Naive thymus-derived CD8-positive, alpha-beta T cell (primary cell): ENCODE measurements at places on chromosomes 11 and 22.

GRCh38 chr11:74009675-74010305 lies 905 bp upstream of the UCP3 start:
- H3K36me3 ChIP-seq = peaks cover 3% of the 10 kb centered on the region
- H3K27me3 ChIP-seq = no peaks in the 10 kb centered on the region
- peak overlapping the region; percentile 96 for H3K27ac ChIP-seq
- H3K4me1 ChIP-seq = peaks cover 82% of the 10 kb centered on the region

- peaks cover 42% of the 10 kb centered on the region for H3K4me1 ChIP-seq
- H3K4me3 ChIP-seq = no peak overlapping the region
- no peak for DNase-seq
- no peak overlapping the region for H3K27ac ChIP-seq
- H3K36me3 ChIP-seq = peaks cover 34% of the 10 kb centered on the region
Observed at GRCh38 chr11:68266936-68267880, 4.6 kb downstream of the C11orf24 start.

GRCh38 chr11:113764527-113765219 lies 8.8 kb downstream of the ZW10 start:
- peaks cover 14% of the 10 kb centered on the region for H3K4me1 ChIP-seq
- H3K27ac ChIP-seq = peak overlapping the region; percentile 55
- no peaks in the 10 kb centered on the region for H3K27me3 ChIP-seq
- peaks cover 25% of the 10 kb centered on the region for H3K36me3 ChIP-seq
- no peak for DNase-seq

DNA sequence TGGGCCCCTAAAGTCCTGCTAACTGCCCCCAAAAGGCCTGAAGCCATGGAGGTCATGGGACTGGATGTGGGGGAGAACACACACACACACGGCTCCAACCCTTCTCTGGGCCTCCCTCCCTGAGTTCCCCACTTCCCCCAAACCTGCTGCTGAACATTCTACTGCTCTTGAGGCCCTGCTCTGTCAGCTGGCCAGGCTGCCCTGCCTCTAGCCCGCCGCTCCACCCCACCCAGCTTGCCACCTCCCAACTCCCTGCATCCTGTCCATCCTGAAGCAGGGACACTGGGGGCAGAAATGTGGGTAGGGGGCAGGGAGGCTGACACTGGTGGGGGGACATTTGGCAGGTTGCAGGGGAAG lies 1.0 kb downstream of the KCNJ4 start:
- H3K27ac ChIP-seq = no peak overlapping the region
- H3K4me3 ChIP-seq = no peak overlapping the region
- H3K36me3 ChIP-seq = no peaks in the 10 kb centered on the region
- peaks cover 11% of the 10 kb centered on the region for H3K4me1 ChIP-seq
- no peak for DNase-seq

GRCh38 chr22:46833228-46833627 lies 70.8 kb downstream of the TBC1D22A start:
- DNase-seq = no peak
- H3K4me3 ChIP-seq = no peak overlapping the region
- no peaks in the 10 kb centered on the region for H3K27me3 ChIP-seq

- H3K27me3 ChIP-seq = no peaks in the 10 kb centered on the region
- no peak overlapping the region for H3K27ac ChIP-seq
- H3K4me1 ChIP-seq = no peaks in the 10 kb centered on the region
- peaks cover 5% of the 10 kb centered on the region for H3K36me3 ChIP-seq
- DNase-seq = no peak
- H3K4me3 ChIP-seq = no peak overlapping the region
Observed at GRCh38 chr11:41282395-41282794, 177.1 kb downstream of the LRRC4C start.

DNA sequence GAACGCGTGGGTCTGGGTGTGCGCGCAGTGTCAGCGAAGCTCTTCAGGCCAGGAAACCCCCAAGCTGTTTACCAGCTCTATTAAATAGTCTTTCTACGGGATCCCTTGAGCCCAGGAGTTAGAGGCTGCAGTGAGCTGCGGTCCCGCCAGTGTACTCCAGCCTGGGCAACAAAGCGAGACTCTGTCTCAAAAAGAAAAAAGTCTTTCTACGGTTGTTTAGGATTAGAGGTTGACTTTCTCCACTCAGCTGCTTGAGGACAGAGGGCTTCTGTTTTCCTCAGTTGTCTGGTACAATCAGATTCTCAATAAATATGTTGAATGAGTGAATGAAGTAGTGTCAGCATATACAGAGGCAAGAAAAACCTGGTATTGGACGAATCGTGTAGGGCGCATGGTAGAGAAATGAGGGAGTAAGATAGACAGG lies 619 bp downstream of the SART1 start:
- no peak for DNase-seq
- H3K27ac ChIP-seq = peak overlapping the region; percentile 100
- peaks cover 41% of the 10 kb centered on the region for H3K36me3 ChIP-seq
- no peaks in the 10 kb centered on the region for H3K27me3 ChIP-seq
- peaks cover 44% of the 10 kb centered on the region for H3K4me1 ChIP-seq

DNA sequence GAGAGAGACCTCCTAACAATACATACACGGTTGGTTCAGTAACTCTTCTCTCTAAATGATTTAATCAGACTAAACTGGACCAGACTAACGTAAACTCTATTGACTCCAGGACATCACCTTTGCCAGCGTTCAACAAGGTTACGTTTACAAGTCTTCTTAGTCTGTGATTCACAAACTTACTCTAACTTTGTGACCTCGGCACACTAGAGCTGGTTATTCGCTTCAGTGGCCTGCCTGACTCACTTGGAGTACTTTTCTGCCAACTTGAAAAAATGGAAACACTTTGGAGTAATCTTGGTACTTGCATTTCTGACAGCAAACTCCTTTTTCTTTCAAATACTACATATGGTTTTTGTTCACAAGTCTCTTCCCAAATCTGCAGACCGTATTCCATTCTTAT lies 26.2 kb downstream of the MTMR2 start:
- no peaks in the 10 kb centered on the region for H3K36me3 ChIP-seq
- no peak overlapping the region for H3K4me3 ChIP-seq
- H3K27me3 ChIP-seq = no peaks in the 10 kb centered on the region

- no peak for DNase-seq
- no peak overlapping the region for H3K4me3 ChIP-seq
- peaks cover 3% of the 10 kb centered on the region for H3K27me3 ChIP-seq
Observed at GRCh38 chr11:125357551-125357950, 138.5 kb downstream of the FEZ1 start.

DNA sequence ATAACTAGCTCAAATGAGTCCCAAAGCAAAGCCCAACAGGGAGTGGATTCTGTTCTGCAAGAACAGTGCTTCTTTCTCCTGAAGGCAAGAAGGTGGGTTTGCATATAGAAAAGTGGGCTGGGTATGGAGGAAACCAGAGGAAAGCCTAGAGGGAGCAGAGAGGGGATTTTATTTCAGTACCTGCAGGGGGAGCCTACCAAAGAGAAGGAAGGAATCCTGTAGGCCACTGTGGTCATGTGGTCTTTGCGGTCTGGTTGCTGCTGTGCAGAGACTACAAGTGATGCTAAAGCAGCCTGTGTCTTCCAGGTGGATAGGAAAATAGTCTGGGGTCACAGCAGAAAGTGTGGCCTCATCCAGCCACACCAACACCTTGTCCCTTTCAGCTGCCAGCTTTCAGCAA lies 33.2 kb upstream of the ZBTB16 start:
- no peak overlapping the region for H3K27ac ChIP-seq
- H3K27me3 ChIP-seq = peaks cover 3% of the 10 kb centered on the region
- DNase-seq = peak; percentile 23
- H3K36me3 ChIP-seq = no peaks in the 10 kb centered on the region
- peaks cover 5% of the 10 kb centered on the region for H3K4me1 ChIP-seq

DNA sequence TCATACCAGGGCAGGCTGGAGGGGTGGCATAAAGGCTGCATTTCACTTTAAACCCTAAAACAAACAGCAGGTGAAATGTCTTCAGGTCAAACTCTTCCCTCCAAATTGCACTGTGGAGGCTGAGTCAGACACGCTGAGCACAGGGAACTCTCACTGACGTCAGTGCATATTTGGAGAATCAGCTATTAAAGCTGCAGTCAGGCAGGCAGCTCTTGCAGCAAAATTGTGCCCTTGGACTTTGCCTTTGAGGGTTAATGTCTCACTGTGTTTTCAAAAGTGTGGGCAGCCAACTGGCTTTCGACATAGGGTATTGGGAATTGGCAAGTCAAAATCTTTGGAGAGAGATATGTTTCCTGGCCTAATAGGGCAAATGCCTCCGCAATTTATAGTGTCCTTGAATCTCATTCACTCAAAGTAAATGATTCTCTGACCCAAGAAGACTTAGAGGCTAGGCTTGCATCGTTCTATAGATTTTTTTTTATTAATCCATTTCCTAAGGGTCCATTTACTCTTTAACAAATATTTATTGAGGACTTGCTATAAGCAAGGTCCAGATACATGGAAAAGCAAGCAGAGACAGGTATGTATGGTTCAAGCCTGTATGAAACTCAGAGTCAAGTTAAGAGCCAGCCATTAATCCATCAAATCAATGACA lies 27.7 kb upstream of the SMCO4 start:
- no peak overlapping the region for H3K4me3 ChIP-seq
- H3K27ac ChIP-seq = no peak overlapping the region
- no peaks in the 10 kb centered on the region for H3K36me3 ChIP-seq
- no peaks in the 10 kb centered on the region for H3K4me1 ChIP-seq
- DNase-seq = no peak
- H3K27me3 ChIP-seq = peaks cover 7% of the 10 kb centered on the region

DNA sequence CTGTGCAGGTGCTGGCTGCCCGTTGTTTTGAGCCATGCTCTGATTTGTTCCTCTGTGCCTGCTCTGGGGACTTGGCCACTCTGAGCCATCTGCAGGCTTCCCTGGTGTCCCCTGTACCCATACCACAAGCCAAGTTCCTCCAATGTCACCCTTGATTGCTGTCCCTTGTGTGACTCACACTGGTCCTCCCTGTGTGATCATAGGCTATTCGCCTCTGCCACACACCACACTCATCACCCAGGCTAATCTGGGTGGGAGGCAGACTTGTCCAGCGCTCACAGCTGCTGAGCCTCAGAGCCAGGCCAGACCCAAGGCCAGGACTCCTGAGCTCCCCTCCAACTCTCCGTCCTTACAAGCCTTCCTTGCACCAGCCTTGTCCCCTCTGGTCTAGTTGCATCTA lies 31.7 kb downstream of the IGF2 start:
- peaks cover 3% of the 10 kb centered on the region for H3K27me3 ChIP-seq
- H3K4me3 ChIP-seq = no peak overlapping the region
- no peaks in the 10 kb centered on the region for H3K4me1 ChIP-seq
- no peak overlapping the region for H3K27ac ChIP-seq
- no peaks in the 10 kb centered on the region for H3K36me3 ChIP-seq

- H3K27ac ChIP-seq = peak overlapping the region; percentile 33
- H3K36me3 ChIP-seq = no peaks in the 10 kb centered on the region
- peaks cover 4% of the 10 kb centered on the region for H3K27me3 ChIP-seq
Observed at GRCh38 chr11:70799386-70799785, 401.1 kb downstream of the CTTN start.

DNA sequence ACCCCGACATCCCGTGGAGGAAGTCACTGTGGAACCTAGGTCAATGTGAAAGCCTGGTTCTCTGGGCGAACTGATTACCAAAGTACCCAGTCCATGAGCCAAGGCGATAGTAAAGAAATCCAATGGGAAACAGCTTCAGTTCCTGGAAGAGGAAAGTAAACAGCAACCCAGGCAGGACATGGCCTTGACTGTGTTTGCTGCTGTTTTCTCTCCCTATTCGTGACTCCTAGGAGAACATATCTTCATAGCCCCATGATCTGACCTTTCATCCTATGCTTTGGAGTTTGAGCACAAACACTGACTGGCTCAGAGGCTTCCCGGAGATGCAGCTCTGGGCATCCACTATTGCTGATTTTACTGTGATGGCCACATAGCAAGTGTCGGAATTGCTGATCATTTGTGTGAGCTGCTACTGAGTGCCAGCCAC lies 45.1 kb downstream of the LRFN4 start:
- peaks cover 1% of the 10 kb centered on the region for H3K27me3 ChIP-seq
- DNase-seq = no peak
- no peak overlapping the region for H3K4me3 ChIP-seq
- no peaks in the 10 kb centered on the region for H3K36me3 ChIP-seq

- H3K4me3 ChIP-seq = peak overlapping the region; percentile 88
- peak overlapping the region; percentile 84 for H3K27ac ChIP-seq
- no peaks in the 10 kb centered on the region for H3K27me3 ChIP-seq
Observed at GRCh38 chr11:62400760-62401159, 18.1 kb upstream of the SCGB1A1 start.

GRCh38 chr22:22465094-22465602 lies 43.4 kb downstream of the ZNF280B start:
- no peak for DNase-seq
- H3K4me3 ChIP-seq = no peak overlapping the region
- H3K4me1 ChIP-seq = peaks cover 2% of the 10 kb centered on the region
- H3K36me3 ChIP-seq = no peaks in the 10 kb centered on the region
- peaks cover 29% of the 10 kb centered on the region for H3K27me3 ChIP-seq
- no peak overlapping the region for H3K27ac ChIP-seq

GRCh38 chr11:121086866-121087265 lies 14.2 kb upstream of the TECTA start:
- DNase-seq = no peak
- no peak overlapping the region for H3K4me3 ChIP-seq
- H3K4me1 ChIP-seq = no peaks in the 10 kb centered on the region
- peaks cover 39% of the 10 kb centered on the region for H3K36me3 ChIP-seq

- H3K36me3 ChIP-seq = no peaks in the 10 kb centered on the region
- no peaks in the 10 kb centered on the region for H3K27me3 ChIP-seq
- no peak overlapping the region for H3K27ac ChIP-seq
- no peak overlapping the region for H3K4me3 ChIP-seq
- no peak for DNase-seq
Observed at GRCh38 chr11:42536611-42537360, 775.0 kb upstream of the API5 start.

DNA sequence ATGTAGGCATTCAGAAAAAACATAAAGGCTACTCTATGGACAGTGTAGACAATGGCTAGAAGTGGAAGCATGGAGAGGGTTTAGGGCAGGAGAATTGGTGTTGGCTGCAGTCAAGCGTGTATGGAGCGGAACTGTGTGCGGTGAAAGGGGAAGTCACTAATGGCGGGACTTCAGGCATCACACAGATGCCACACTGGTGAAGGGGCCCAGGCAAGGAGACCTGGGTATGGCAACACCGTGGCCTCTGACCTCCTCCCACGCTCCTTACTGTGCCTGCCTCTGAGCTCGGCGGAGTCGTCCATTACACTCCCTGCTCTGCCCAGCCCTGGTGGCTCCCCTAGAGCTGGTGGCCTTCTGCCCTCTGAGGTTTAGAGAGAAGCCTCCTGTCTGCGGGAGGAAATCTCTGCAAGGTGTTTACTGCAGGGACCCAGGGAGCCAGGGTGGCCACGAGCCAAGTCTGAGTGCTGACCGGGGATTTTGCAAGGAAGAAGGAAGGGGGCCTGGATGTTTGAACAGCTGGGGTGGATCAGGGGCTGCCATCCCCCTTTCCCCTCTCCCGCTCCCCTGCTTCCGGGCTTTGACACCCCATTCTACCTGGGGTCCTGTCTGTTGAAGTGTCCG lies 75.1 kb upstream of the TSPAN18 start:
- DNase-seq = no peak
- no peak overlapping the region for H3K4me3 ChIP-seq
- H3K36me3 ChIP-seq = no peaks in the 10 kb centered on the region
- H3K27ac ChIP-seq = no peak overlapping the region
- H3K4me1 ChIP-seq = peaks cover 2% of the 10 kb centered on the region

DNA sequence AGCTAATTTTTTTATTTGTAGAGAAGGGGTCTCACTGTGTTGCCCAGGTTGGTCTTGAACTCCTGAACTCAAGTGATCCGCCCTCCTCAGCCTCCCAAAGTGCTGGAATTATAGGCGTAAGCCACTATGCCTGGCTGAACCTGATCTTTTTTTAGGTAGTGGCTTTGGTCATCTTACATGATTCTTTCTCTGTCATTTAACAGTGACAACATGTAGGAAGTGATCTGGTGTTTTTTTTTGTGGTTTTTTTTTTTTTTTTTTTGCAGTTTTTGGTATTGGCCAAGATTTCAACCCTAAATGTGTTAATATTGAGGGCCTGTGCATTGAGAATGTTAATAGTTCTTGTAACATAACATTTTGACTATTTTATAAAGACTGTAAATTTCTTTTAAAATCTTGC lies 8.0 kb upstream of the FERMT3 start:
- H3K36me3 ChIP-seq = peaks cover 96% of the 10 kb centered on the region
- no peak overlapping the region for H3K27ac ChIP-seq
- H3K27me3 ChIP-seq = no peaks in the 10 kb centered on the region
- H3K4me1 ChIP-seq = peaks cover 14% of the 10 kb centered on the region
